Transverse colon (tissue), 4 donors: ENCODE measurements at places on chromosomes 4 and X. TPM values are rescaled to one million over a fixed set of nuclear protein-coding genes. Genes with fewer than 3 reads are reported as not detected.

- H3K36me3 ChIP-seq = no peaks in the 10 kb centered on the region
- peak overlapping the region; percentile 30 for H3K27ac ChIP-seq
- H3K27me3 ChIP-seq = no peaks in the 10 kb centered on the region
- DNase-seq = peak; percentile 60
- peaks cover 10% of the 10 kb centered on the region for H3K4me1 ChIP-seq
Observed at GRCh38 chr4:75696071-75696470, 22.9 kb upstream of the G3BP2 start.

Gene SYTL4
- 39.0 TPM for total RNA-seq

DNA sequence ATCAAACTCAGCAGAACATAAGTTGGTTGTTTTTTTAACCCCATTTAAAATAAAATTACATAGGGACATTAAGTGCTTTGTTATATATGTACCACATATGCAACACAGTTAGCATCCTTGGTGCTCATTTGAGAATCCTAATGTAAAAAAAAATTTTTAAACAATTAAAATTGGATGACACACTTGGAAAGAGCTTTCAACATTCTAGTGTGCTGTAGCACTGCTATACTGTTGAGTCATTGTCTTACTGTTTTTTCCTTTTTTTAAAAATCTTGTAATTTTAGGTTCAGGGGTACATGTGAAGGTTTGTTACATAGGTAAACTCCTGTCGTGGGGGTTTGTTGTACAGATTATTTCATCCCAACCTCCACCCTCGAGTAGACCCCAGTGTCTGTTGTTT is 12.8 kb downstream of the THAP9 start:
- H3K36me3 ChIP-seq = peaks cover 4% of the 10 kb centered on the region
- no peak for DNase-seq
- H3K27ac ChIP-seq = no peak overlapping the region
- H3K4me3 ChIP-seq = no peak overlapping the region
- H3K4me1 ChIP-seq = no peaks in the 10 kb centered on the region

- DNase-seq = no peak
- no peak overlapping the region for H3K4me3 ChIP-seq
- no peaks in the 10 kb centered on the region for H3K27me3 ChIP-seq
- no peaks in the 10 kb centered on the region for H3K4me1 ChIP-seq
- no peak overlapping the region for H3K27ac ChIP-seq
Observed at GRCh38 chrX:9295551-9295950, 169.3 kb upstream of the TBL1X start.

DNA sequence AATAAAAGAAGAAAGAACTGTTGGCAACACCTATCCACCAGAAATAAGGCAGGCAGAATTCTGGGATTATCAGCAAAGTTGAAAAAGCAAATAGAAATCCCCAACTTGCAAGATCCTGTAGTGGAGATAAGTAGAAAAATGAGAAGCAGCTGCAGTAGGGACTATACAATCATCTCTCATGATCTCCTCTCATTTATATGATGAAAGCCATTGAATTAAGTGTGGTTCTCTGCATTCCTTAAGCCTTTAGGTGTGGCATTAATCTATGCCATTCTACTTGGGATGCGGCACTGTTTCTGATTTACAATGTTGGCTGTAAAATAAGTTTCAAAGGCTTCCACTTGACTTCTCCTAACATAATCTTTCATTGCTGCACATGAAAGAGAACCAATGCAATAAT is 869.8 kb downstream of the TRAM1L1 start:
- no peak for DNase-seq
- no peak overlapping the region for H3K4me3 ChIP-seq
- H3K4me1 ChIP-seq = no peaks in the 10 kb centered on the region
- no peaks in the 10 kb centered on the region for H3K27me3 ChIP-seq
- H3K36me3 ChIP-seq = no peaks in the 10 kb centered on the region
- H3K27ac ChIP-seq = no peak overlapping the region
